Body of pancreas (tissue), 4 donors: ENCODE measurements at places on chromosomes 4 and X. TPM values are rescaled to one million over a fixed set of nuclear protein-coding genes. Genes with fewer than 3 reads are reported as not detected.

GRCh38 chr4:8892556-8893226 is 21.1 kb upstream of the HMX1 start:
- no peak for DNase-seq

The CENPVL1 gene
- total RNA-seq: not detected

- DNase-seq: no peak
Measured at GRCh38 chr4:109798866-109799265, 2.9 kb downstream of the CFI start.

GRCh38 chr4:6894086-6894478 is 15.5 kb upstream of the TBC1D14 start:
- no peak for DNase-seq

The BMPR1B gene
- 0.99 TPM for total RNA-seq

DNA sequence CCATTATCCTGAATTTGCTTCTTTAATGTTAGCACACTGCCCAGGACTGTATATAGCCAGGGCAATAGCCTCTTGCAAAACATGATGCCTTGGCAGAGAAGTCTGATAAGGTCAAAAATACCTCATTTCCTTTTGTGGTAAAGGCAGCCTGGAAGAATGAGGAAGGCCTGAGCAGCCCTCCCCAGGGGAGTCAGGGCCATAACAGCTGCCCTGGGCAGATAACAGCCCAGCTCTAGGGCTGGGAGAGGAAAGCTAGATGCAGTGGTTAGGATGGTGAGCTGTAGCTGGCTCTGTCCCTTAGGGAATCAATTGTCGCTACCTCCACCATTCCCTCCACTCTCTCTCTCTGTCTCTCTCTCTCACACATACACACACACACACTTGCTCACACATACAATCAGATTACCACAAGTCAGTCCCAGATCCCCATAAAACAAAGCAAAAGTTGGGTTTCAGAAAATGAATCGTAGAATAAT is 29.2 kb downstream of the EFHC2 start:
- no peak for DNase-seq

DNA sequence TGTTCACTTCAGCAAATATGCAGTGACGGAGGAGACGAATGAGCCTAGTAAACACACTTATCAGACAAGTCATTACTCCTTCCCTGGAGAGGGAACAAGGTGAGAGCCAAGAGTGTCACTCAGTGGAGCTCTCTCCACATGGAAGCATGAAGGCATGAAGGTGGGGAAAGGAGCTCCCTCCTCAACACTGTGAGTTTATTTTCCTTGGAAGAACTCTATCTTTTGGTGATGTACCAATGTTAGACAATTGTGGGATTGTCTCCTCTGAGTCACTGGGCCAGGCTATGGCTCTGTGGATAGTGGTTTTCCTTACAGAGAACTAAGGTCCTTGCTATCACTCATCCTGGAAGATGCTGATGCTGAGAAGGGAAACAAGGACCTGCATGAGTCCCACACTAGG is 200.2 kb downstream of the CPEB2 start:
- DNase-seq: no peak

DNA sequence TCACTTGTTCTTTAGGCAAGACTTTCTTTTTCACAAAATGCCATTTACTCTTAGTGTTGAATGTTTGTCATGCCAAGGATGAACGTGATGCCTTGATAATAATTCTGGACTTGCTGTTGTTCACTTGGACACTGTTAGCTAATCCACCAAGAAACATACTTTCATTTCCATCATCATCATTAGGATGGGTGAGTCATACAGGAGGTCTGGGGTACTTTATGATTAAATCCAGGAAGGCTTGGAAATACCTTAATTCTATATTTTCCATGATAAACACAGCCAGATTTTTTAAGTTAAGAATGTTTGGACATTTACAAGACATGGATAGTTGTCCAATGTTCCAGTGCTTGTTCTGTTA is 260.7 kb upstream of the GIMD1 start:
- no peak for DNase-seq
